ENCODE measurements at places on chromosomes 1 and 21.

DNA sequence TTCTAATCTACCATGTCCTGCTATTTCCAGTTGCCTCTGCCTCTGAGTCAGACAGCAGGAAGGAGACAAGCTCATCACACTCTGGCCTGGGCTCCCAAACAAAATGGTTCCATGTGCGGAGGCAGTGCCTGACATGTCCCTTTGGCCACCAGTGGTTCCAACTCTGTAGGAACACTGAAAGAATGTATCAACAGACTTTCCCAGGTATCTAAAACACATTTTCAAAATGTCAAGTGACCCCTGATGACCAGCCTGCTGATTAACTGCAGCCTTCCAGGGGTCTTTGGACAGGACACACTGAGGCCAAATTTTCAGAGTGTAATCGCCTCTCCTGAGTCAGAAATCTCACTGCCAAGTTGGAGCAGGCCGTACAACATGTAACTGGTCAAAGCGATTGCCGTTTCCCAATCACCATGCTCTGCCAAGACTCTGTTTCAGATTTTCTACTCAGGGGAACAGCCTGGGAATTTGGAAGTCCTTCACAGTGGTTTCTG, 172.7 kb downstream of the TPR start:
- DNase-seq, result no peak

- DNase-seq, result no peak
Observed at GRCh38 chr1:206784471-206784903, 12.2 kb upstream of the IL10 start.

DNA sequence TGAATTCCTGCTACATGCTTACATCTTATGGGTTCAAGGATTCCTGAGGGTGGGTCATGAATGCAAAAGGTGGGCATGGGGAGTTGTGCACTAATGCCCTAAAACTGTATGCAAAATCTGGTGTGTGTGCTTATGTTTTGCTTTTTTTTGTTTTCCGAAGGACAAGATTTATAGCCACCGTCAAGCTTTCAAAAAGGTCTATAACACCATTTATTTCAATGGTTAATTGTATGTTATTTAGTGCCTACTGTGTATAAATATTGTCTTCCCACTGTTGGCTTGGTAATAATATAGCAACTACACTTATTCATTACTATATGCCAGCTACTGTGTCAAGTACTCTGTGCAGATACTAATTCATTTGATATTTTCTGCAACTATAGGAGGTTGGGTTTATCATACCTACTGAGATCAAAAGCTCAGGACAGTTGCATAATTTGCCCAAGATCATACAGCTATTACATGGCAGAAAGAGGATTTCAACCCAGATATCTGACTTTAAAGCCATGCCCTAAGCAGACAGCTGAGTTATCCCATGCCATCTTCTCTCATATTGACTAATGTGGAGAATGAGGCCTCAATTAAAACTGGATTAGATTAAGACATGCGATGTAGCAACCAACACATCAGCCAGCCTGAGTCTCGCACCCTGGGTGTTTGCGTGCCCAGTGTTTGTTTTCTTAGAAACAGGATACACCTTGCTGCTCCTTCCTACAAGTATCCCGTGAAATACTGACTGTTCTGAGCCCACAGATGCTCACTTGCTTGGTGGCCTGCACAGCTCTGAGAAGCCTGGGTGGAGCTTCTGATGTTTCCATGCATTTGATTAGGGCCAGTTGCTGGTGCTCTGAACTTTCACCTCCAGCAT, 34.6 kb downstream of the GADD45A start:
- peak; percentile 60 for DNase-seq

DNA sequence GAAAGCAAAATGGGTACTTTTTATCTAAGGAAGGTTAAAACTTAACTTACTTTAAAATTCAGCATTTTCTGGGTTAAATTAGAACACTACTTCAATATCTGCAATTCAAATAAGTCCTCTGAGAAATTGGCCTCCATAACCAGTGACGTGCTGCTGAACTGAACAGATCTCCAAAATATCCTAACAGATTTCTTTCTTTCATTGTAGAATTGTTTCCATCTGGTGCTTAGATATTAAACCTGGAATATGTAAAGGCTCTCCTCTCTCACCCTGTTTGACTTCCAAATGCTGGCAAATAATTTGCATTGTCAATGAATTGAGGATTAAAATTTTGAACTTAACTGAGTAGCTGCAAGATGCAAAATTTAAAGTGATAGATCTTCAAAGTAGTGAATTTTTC, 316.9 kb upstream of the CXADR start:
- no peak for DNase-seq

- DNase-seq, result no peak
Observed at GRCh38 chr1:240985081-240985480, 371.9 kb downstream of the RGS7 start.

DNA sequence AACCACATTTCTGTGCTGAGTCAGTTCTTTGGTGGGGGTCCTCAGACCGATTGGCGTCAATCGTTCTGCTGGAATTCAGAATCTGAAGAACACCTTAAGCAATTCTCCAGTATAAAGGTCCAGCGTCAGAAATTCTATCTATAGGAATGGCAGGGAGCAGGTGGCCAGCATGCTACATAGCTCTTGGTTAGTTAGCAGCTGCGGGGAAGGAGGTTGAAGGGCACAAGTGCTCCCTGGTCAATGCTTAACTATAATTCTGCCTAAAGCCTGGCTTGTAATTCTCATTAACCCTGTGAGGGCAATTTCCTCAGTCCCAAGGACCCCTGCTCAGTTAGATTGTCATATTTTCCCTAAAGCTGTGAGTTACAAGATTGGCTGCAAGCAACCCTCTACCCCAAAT, 54.3 kb upstream of the GALNT2 start:
- no peak for DNase-seq

- DNase-seq, result no peak
Observed at GRCh38 chr1:186793582-186793927, 35.2 kb upstream of the PLA2G4A start.

DNA sequence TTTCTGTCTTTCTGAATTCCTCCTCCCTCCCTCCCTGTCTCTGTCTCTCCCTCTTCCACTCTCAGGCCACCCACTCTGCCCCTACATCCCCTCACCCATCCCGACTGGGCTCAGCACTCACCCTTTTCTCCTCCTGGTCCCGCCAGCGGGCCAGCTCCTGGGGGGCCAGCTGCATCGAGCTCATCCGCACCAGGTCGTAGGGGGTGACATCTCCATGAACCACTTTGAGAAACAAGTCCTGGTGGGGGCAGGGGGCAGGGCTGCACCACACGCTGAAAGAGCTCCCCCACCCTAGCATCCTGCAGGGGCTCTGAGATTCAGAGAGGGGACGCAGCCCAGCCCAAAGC, 17.8 kb downstream of the SPOCD1 start:
- DNase-seq, result no peak

DNA sequence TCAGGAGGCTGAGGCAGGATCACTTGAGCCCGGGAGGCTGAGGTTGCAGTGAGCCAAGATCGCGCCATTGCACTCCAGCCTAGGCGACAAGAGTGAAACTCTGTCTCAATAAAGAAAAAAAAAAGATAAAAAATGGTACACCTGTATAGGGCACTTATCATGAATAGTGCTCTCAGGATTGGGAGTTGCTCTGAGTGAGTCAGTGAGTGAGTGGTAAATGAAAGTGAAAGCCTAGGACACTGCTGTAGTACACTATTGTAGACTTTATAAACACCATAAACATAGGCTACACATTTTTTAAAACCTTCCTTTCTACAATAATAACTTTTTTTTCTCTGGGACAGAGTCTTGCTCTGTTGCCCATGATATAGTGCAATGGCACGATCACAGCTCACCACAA, 16.8 kb downstream of the PHTF1 start:
- no peak for DNase-seq

GRCh38 chr1:119068427-119068826, 72.0 kb downstream of the WARS2 start:
- no peak for DNase-seq

- DNase-seq, result peak; percentile 34
Observed at GRCh38 chr1:20185834-20186782, at the start of the genes PLA2G2C and UBXN10. TSS of gene PLA2G2C (minus strand) at chr1:20186518. CDS start at chr1:20177363, 9,155 bp downstream. TSS of gene UBXN10 (plus strand) at chr1:20186096. CDS start at chr1:20190562, 4,466 bp downstream.

DNA sequence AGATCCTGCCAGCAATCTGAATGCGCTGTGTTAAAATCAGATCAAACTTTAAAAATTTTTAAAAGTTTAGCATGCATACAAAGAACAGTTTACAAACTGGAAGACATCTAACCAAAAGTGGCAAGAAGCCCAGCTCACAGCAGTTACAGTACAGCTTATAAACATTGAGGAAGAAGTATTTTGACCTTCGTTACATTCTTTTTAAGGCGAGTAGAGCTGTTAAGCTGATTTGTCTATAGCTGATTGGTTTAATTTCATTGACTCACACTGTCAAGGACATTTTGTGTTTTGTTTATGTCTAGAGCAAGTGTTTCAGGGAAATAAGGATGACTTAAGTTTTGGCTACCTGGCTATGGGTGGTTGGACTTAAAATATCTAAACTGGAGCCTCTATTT, 3.0 kb upstream of the PGM1 start:
- DNase-seq, result no peak

GRCh38 chr1:220368352-220369265, 96.4 kb upstream of the RAB3GAP2 start:
- no peak for DNase-seq

- DNase-seq, result peak; percentile 37
Observed at GRCh38 chr1:42146626-42147320, 6.4 kb upstream of the GUCA2B start.

GRCh38 chr1:234589064-234589800, 20.7 kb downstream of the IRF2BP2 start:
- no peak for DNase-seq

Measured in NCI-H2227 treated with DMSO at 0.1 percent for 48 hours (cell line).